ENCODE measurements at places on chromosomes 16 and 17.

- no peak for ATAC-seq
Observed at GRCh38 chr17:62126292-62126691, 61.2 kb upstream of the MED13 start.

DNA sequence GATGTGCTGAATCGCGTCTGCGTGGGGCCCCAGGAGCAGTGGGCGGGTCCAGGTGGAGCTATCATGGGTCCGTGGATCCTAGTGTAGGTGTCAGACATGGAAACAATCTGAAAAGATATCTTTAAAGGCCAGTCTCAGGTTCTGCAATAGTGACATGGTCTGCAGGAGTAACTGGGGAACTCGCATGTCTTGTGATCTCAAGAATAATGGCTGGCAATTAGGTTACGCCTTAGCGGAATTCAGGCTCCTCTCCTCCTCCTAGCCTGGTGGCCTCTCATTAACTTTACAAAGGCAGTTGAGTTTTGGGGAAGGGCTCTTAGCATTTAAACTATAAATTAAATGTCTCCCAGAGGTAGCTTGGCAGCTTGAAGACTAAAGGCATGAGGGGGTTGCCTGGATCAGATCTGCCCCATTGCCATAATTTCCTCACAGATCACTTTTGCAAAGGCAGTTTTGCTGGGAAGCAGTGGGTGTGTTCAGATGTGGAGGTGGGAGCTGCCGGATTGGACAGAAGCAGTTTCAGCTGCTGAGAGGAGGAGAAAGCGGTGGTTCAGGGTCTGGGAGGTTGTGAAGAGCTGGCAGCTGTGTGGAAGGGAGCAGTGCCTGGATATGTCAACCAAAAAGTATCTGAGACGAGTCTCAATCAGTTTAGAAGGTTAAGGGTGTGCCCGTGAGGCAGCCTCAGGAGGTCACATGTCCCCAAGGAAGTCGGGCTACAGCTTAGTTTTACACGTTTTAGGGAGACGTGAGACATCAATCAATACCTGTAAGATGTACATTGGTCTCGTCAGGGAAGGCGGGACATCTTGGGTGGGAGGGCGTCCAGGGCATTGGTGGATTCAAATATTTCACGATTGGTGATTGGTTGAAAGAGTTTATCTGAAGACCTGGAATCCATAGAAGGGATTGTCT, 2.7 kb downstream of the TBCD start:
- ATAC-seq = no peak

GRCh38 chr17:15007147-15007553, 258.0 kb downstream of the PMP22 start:
- ATAC-seq = no peak

- no peak for ATAC-seq
Observed at GRCh38 chr16:55710466-55710865, 54.7 kb downstream of the SLC6A2 start.

DNA sequence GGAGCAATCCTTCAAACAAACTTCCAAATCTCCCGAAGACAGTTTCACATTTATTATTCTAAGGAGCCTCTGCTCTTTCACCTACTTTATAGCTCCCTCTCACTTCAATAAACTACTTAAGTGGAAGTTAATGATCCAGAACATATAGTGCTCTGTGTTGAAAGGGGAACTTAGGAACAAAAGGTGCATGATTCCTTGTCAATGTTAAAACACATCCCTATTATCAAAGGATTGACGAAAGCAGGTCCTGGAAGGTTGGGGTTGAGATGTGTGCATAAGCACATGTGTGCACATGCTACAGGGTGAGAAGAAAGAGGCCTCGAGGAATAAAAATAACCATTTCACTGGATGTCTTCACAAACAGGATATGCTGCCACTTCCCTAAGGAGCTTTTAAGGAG, 170.3 kb downstream of the SLC39A11 start:
- ATAC-seq = no peak

GRCh38 chr17:1384905-1385435, 15.1 kb downstream of the YWHAE start:
- no peak for ATAC-seq

DNA sequence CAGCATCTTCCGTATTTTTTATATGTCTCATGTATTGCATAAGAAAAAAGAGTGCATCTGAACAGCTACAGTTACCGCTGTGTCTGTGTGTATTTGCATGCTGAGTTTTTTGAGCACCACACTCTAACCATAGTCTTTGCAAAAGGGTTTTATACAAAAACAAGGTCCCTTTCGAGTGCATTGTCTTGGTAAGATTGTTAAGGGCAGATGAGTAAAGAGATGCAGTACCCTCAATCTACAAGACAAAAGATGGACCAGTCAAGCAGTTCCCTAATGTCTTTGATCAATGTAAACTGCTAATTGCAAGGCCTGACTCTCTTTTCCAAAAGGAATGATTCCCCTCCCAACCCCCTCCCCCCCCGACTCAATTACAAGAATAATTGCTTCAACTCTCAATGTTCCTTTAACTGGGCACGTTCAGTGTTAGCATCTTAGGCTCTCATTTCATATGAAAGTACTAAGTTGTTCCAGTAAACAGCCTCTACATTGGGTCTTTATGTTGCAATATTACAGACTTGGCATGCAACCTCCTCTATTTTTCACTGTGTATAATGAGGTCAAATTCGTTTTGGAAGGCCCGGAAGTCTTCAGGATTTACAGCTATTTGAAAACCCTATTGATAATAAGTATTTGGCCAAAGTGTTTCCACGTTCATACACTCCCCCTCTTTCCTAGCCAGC, 471.4 kb upstream of the RBFOX1 start:
- no peak for ATAC-seq

- ATAC-seq = no peak
Observed at GRCh38 chr16:85276258-85276657, 164.0 kb upstream of the CIBAR2 start.

GRCh38 chr17:81080019-81080418, 45.1 kb downstream of the BAIAP2 start:
- ATAC-seq = no peak

GRCh38 chr17:29149431-29150064, 30.6 kb downstream of the MYO18A start:
- no peak for ATAC-seq

- no peak for ATAC-seq
Observed at GRCh38 chr17:17668775-17669579, 12.3 kb upstream of the RAI1 start.

- no peak for ATAC-seq
Observed at GRCh38 chr16:9061358-9061813, 30.1 kb upstream of the HAPSTR1 start.

DNA sequence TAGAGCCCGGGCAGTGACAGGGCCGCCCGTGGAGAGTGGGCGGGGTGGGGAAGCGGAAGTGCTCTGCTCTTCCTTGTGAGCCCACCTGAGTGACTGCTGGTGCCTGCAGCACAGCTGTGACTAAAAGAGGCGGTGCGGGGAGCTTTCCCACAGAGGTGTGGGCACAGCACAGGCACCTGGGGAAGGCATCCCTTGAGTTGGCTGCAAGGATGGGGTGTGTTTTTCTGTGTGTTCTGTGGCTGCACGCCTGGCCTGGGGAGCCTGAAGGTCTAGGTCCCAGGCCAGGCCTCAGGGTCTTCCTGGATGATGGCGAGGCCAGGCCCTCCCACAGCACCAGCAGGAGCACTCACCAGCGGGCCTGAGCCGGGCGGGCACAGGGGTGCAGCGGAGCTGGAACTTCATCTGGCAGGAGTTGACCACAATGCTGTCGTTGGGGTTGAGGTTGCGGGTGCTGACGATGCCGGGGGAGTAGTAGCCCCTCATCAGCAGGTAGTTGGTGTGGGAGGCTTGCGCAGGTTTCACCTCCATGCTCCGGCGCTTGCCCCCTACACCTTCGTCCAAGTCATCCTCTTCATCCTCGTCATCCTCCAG, 67.1 kb downstream of the IL21R start:
- ATAC-seq = no peak

- peak; percentile 8 for ATAC-seq
Observed at GRCh38 chr17:41967141-41967920, 736 bp downstream of the CNP start.
